Effector CD8-positive, alpha-beta T cell (primary cell): ENCODE measurements at places on chromosomes 5 and 9.

- no peak for DNase-seq
Measured at GRCh38 chr5:73317523-73317922, 131.1 kb downstream of the FOXD1 start.

DNA sequence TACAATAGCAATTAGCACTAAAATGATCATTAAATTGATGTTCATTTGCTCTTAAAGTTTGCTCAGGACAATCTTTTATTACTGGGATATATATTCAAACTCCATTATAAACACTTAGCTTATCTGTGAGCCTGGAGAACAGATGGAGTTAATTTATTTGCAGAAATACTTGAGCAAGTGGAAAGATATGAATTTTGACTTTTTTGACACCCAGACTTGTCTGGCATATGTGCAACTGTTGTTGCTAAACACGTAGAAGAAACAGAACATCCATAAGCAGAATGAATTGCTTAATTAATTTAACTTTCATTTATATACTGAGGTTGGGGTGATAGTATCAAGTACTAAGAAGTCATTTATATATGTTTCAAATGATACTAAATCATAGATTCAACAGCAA is 820.7 kb upstream of the TYRP1 start:
- no peak for DNase-seq

- DNase-seq: no peak
Measured at GRCh38 chr5:178189433-178189832, 2.3 kb upstream of the GMCL2 start.

GRCh38 chr5:62686692-62687091 is 108.1 kb downstream of the LRRC70 start:
- DNase-seq: no peak

DNA sequence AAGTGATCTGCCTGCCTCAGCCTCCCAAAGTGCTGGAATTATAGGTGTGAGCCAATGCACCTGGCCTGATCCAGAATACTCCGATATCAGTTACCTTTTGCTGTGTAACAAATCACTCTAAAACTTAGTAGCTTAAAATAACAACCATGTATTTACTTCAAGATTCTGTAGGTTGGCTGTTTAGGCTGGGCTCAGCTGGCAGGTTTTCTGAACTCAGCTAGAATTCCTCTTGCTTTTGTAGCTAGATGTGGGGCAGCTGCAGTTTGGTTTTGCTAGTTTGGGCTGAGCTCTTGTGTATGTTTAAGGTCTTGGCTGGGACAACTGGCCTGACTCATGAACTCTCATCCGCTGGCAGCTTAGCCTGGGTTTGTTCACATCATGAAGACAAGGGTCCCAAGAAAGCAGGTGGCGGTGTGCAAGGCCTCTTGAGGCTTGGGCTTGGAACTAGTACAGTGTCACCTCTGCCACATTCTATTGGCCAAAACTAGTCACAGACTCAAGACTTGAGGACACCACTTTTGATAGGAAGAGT is 138.3 kb upstream of the SHB start:
- DNase-seq: no peak
